CD4-positive, alpha-beta T cell (primary cell): ENCODE measurements at places on chromosomes 7 and 10.
A peak's percentile ranks its signal among the peaks of the same experiment; 100 is the strongest.

- H3K27ac ChIP-seq = no peak overlapping the region
- H3K4me3 ChIP-seq = no peak overlapping the region
- DNase-seq = no peak
- H3K4me1 ChIP-seq = peaks cover 3% of the 10 kb centered on the region
- H3K27me3 ChIP-seq = peaks cover 21% of the 10 kb centered on the region
- no peaks in the 10 kb centered on the region for H3K36me3 ChIP-seq
Measured at GRCh38 chr7:39838326-39838725, 111.7 kb upstream of the CDK13 start.

DNA sequence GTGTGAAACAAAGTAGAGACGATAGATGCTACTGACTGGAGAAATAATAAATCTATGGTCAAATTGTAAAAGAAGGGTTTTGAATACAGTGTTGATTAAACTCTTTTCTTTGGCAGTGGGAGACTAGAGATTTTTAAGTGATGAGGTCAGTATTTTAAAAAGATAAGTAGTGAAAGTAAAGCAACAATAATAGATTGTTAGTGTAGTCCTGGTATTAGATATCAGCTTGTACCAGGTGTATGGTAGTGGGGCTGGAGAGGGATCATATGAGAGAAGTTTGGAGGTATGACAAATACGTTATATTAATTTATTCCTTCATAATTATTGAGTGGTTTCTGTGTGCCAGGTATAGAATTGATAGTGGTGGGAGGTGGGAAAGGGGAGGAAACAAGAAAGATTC is 25.2 kb downstream of the PHTF2 start:
- peaks cover 15% of the 10 kb centered on the region for H3K4me1 ChIP-seq
- no peak for DNase-seq
- H3K36me3 ChIP-seq = peaks cover 12% of the 10 kb centered on the region
- no peak overlapping the region for H3K27ac ChIP-seq
- no peaks in the 10 kb centered on the region for H3K27me3 ChIP-seq

- H3K4me3 ChIP-seq = no peak overlapping the region
- no peaks in the 10 kb centered on the region for H3K4me1 ChIP-seq
- H3K27ac ChIP-seq = no peak overlapping the region
- DNase-seq = no peak
Measured at GRCh38 chr7:110007320-110008063, 1083.4 kb upstream of the LRRN3 start.

DNA sequence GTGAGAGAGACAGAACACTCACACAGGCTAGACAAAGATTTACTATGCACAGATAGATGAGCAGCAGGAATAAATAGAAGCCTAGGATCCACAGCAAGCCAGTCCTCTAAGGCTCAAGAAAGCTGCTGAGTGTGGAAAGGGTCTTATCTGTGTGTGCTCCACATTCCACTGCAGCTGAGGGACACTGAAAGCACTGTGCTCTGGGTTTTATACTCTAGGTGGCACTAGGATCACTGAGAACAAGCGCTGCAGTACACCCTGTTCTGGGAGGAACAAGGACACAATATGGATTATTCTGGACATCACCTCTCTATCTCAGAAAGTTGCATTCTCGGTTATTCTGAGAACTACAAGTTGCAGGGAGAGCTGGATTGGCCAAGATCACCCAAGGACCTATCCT is 4.9 kb upstream of the KLHL7 start:
- H3K27me3 ChIP-seq = no peaks in the 10 kb centered on the region
- H3K4me3 ChIP-seq = no peak overlapping the region
- DNase-seq = no peak
- H3K27ac ChIP-seq = no peak overlapping the region
- H3K36me3 ChIP-seq = no peaks in the 10 kb centered on the region

DNA sequence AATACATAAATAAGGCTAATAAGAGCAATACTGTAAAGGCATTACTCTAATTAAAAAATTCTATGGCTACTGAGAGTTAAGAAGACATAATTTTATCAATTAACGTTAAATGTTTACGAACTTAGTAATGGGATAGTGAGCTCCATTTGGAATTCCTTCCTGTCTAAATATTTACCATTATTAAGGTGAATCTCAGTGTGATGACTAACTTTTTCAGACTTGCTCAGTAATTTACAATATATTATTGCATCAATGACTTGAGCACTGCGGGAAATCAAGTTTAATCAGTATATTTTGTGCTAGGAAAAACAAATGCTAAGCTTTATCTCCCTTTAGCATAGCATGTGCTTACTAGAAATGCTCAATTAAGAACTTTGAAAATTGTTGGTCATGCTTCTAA is 282.5 kb upstream of the TEX47 start:
- DNase-seq = no peak
- H3K27ac ChIP-seq = no peak overlapping the region
- no peaks in the 10 kb centered on the region for H3K4me1 ChIP-seq
- no peaks in the 10 kb centered on the region for H3K27me3 ChIP-seq
- H3K4me3 ChIP-seq = no peak overlapping the region
- no peaks in the 10 kb centered on the region for H3K36me3 ChIP-seq

GRCh38 chr7:97733276-97734161 is 1.6 kb downstream of the TAC1 start:
- DNase-seq = no peak
- peaks cover 66% of the 10 kb centered on the region for H3K27me3 ChIP-seq
- no peak overlapping the region for H3K27ac ChIP-seq
- H3K4me1 ChIP-seq = peaks cover 16% of the 10 kb centered on the region

DNA sequence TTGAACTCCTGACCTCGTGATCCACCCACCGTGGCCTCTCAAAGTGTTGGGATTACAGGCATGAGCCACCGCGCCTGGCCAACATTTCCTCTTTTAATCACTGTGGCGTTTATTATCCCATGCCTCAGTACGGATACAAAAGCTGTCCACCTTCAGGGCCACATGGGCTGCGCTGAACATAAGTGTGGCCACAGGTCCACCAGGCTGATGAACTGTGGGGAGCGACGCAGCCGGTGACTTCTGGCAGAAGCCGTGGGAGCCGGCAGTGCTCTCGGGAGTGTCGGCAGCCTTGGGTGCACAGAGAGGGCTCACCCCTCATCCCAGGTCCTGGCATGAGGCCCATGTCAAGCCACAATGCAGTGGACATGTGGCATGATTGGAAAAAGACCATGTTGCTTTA is 223.6 kb downstream of the TNS3 start:
- no peaks in the 10 kb centered on the region for H3K4me1 ChIP-seq
- H3K4me3 ChIP-seq = no peak overlapping the region
- no peak for DNase-seq
- H3K27ac ChIP-seq = no peak overlapping the region
- no peaks in the 10 kb centered on the region for H3K36me3 ChIP-seq

- peak; percentile 36 for DNase-seq
- H3K27me3 ChIP-seq = peaks cover 43% of the 10 kb centered on the region
- H3K4me1 ChIP-seq = peaks cover 39% of the 10 kb centered on the region
- no peaks in the 10 kb centered on the region for H3K36me3 ChIP-seq
Measured at GRCh38 chr7:522071-522950, 2.7 kb upstream of the PDGFA start.

DNA sequence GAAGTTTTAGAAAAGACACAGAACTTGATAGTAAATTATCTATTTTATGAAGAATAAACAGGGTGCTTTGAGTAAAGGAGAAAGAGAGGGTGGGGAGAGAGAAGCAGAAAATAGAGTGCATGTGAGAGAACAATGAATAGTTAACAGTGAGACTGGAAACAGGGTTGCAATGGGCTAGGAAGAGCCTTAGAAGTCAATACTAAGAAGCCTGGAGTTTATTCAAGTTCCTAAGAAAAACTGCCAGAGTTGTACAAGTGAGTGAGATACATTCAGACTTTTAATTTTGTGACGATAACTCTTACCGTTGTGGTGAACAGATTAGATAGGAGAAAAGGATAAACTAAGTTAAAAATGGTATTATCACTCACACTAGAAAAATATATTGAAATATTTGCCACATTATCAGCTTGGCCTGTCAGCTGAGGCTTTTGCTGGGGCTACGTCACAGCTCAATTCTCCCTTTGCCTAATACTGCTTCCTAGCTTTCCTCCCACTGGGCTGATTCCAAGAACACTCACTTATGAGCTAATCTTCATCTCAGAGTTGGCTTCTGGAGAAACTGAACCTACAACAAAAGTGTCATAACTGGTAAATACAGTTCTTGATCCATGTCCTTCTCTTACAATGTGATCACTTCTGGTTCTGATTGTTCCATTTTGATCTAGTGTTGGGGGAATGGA is 92.7 kb downstream of the SEMA3D start:
- no peaks in the 10 kb centered on the region for H3K27me3 ChIP-seq
- no peak overlapping the region for H3K4me3 ChIP-seq
- no peak for DNase-seq
- no peak overlapping the region for H3K27ac ChIP-seq
- no peaks in the 10 kb centered on the region for H3K4me1 ChIP-seq
- no peaks in the 10 kb centered on the region for H3K36me3 ChIP-seq

- no peak for DNase-seq
- no peaks in the 10 kb centered on the region for H3K36me3 ChIP-seq
- no peaks in the 10 kb centered on the region for H3K27me3 ChIP-seq
- no peak overlapping the region for H3K27ac ChIP-seq
- no peak overlapping the region for H3K4me3 ChIP-seq
- H3K4me1 ChIP-seq = peaks cover 5% of the 10 kb centered on the region
Measured at GRCh38 chr10:4650582-4650981, 175.4 kb upstream of the AKR1E2 start.
